ENCODE measurements at places on chromosomes 4 and X.

GRCh38 chrX:38220024-38220414 is 652 bp downstream of the SRPX start:
- no peak for DNase-seq

DNA sequence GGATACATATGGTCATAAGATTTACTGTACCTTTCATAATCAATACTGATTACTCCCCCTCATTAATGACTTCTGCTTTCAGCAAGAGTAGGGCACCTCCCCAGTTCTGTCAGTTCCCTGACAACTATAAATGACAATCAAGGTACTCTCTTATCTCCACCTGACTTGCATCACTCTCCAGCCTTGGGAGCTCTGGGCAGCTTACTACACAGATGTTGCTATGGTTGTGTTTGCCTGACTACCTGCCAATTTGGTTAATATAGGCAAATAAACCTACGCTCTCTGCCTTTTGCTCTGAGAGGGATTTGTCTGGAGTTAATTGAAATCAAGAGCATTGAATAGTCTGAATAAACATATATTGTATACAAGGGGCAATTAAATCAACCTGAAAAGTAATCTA is 22.8 kb upstream of the MAP7D3 start:
- no peak for DNase-seq

DNA sequence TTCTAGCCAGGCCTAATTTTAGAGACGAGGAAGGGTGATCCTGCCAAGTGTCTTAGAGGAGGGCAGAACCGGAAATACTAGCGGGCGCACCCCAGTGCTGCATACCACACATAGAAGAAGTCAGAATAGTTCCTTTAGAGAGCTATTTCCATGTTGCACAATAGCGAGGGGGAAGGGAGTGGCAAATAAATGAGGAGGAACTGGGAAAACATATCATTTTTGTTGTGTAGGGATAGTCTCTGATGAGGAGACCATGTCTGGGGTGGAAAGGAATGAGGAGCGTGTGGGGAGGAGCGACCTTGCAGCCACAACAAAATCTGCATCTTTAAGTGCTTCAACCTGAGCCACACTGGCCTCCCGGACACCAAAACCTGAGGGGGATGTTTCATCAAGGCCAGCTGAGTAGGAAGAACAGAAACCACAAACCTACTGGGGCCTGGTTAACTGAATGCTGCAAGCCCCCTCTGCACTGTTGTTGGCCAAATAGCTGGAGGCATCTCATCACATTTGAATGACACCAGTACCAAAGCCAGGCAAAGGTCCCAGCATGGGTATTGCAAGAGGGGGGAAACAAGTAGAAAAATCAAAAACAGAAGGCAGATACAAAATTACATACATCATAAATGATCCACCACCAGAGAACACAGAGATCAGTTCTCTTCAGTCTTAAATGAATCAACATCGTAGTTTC is 26.7 kb upstream of the C1QTNF7 start:
- no peak for DNase-seq

DNA sequence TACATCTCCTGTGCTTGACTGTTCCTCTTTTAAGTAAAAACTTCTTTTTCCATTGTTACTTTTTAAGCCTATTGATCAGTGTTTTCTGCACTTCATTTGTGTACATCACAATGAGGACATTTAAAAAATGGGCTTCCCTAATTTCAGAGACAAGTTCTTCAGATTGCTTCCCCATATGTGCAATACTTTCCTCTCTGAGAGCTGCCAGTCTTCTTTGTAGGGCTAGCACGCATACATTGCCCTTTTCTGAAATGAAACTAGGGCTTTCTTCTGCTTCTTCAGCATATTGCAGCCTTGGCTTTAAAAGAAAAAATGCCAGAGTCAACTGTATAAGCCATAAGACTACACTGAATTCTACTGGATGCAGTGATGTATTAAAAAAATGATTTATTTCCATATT is 37.8 kb downstream of the FAT4 start:
- no peak for DNase-seq

DNA sequence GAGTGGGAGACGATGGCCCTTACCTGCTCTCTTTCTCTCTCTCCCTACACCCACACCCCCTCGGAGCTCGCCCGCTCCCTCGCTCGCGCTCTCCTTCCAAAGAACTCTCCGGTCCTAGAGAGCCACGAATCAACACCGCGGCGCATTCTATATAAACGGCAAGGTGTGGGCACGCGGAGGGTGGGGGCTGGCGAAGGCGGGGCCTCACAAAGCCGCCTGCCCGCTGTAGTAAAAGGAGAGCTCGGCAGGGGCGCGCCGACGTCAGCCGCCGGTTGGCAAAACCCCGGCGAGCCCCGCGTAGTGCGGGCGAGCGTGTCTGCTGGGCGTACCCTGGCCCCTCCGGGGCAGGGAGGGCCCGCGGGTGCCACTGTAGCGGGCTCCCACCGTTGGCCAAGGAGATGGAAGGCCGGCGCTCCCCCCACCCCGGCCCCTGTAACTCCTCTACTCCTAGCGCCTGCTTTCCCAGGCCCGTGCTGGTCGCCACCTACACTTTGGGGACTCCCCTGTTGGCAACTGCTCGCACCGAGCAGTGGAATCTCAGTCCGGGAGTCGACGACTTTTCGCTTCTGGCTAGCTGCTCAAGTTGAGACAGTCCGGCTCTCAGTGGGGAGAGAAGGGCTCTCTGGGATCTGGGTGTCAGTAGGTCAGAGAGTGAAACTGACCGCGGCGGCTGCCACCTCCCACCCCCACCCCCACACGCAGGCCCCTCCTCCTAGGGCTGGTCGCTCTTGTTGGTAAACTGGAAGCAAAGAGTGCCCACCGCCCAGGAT is 325.5 kb upstream of the F9 start:
- DNase-seq: no peak

DNA sequence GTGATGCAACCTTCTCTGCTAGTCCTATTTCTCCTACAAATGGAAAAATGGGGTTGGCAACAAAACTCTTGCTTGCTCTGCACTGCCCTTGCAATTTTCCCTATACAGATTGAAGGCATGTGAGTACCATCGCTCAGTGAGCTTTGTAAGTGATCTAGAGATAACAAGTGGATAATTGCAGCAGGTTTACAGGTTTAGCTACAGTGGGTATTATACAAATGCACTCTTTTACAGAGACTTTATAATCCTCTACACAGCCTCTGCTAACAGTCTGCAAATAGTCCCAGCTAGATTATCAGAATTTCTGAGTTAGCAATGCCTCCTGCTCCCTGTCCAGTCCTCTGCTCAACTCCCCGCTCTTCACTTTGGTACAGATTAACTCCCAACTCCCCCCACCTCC is 11.1 kb downstream of the LEF1 start:
- DNase-seq: no peak

- DNase-seq: no peak
These were observed 178.8 kb downstream of the SNCA start for GRCh38 chr4:89657931-89658700.

DNA sequence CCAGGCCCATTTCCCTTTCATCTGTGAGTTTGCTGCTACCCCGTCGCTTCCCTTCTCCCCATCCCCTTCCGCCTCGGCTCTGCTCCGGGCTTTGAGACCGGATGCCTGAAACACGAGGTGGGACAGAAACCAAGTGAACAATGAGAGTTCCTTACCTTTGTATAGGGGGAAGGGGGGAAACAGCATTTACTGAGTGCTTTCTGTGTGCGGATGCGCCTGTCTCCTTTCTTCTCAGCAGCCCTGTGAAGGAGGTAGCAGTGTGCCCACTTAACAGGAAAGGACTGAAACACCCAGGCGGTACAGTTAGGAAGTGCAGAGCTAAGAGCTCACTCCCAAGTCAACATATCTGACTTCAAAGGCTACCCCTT is 43.2 kb upstream of the TMSB15B start:
- DNase-seq: no peak

DNA sequence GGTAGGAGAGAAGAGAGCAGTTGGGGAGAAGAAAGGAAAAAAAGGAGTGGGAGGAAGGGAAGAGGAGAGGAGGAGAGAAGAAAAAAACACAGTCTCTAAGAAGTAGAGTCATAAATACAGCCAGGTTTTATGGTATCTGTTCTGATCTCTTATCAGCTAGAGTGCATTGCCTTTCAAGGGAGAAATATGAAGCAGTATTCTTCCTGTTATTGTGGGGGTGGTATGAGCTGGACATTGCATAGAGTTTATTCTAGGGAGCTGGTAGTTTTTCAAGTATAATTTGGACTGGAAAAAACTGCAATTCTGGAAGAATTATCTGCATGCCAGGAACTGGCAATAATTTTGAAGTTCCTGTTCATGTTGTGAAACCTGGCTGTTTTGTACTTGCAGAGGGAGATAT is 54.9 kb upstream of the TAB3 start:
- DNase-seq: no peak

All from HuH-7.5 (cell line).